Ovary (tissue), 10 donors: ENCODE measurements at places on chromosomes 11 and 22.

DNA sequence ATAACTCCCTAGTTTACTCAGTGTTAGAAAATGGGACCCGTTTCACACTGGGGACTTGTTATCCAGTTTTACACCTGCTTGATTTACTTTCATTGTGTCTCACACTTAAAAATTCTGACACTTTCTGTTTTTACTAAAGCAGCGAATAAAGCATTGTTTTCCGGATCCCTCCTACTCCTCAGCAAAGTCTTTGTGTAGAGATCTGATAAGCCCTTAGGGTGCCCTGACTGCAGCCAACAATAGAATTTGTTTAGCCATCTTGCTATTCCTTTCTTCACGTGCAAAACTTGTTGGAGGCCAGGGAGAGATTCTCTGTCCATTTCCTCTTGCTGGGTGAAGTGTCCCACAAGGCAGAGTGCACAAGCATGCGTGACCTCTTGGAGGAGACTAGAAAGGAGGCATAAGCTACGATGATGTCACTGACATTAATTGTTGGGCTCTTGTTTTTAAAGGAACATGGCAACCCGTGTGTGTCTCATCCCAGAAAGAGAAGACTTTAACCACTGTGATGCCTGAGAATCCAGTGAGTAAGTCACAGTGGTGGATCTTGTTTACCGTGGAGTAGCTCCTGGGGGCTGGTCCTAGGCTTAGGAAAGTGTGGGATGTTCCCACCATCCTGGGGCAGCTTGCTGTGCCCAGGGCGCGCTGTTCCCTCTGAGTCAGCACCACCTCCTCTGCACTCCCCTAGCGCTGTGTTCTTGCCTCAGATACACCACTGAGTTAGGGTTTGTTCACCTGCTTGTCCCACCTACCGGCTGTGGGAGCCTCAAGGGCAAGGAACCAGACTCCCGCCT is 27.7 kb downstream of the MICAL2 start:
- DNase-seq: no peak

DNA sequence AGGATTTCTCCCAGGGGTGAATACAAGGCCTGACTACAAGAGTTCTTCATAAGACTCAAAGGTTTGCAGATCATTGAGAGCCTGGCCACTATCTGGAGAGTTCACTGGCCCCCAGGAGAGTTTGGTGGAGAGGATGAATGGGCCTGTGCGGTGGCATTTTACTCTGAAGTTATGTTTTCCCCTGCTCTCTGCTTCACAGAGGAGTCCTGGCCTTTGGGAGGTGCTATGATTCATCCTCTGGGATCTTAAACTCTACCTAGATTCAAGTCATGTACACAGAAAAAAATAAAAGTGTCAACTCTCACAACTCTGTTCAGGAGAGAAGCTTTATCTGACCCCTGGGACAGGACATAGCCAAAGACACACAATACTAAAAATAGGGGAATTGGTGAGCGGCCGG is 159.1 kb upstream of the CARD18 start:
- no peak for DNase-seq

GRCh38 chr11:100923555-100923954 is 206.1 kb downstream of the PGR start:
- DNase-seq: no peak

DNA sequence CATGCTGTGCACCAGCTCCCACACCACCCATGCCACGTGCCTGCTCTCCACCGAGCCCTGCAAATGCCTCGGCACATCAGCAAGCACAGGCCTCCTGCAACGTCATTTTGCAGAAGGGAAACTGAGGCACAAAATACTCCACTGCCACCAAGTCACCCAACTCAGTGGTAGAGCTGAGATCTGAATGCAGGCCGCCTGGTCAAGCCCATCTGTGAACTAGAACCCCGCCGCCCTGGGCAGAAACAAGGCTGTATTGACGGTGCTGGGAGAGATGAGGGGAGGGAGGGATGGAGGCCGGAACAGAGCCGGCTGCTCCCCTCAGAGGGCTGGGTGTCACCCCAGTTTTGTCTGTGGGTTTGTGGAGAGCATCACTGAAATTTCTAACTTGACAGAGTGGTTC is 81.4 kb downstream of the CDKN1C start:
- DNase-seq: peak; percentile 31

DNA sequence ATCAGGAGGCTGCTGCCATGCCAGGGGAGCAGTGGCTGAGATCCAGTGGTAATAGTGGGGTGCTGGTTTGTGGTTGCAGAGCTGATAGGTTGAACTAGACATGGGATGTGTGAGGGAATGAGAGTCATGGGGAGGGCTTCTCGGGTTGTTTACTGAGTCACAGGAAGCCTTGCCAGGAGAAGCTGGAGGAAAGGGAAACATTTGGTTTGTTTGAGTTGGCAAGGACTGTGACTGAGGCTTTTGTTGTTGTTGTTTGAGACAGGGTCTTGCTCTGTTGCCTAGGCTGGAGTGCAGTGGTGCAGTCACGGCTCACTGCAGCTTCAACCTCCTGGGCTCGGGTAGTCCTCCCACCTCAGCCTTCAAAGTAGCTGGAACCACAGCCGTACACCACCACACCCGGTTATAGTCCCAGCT is 49.3 kb downstream of the CABIN1 start:
- no peak for DNase-seq

DNA sequence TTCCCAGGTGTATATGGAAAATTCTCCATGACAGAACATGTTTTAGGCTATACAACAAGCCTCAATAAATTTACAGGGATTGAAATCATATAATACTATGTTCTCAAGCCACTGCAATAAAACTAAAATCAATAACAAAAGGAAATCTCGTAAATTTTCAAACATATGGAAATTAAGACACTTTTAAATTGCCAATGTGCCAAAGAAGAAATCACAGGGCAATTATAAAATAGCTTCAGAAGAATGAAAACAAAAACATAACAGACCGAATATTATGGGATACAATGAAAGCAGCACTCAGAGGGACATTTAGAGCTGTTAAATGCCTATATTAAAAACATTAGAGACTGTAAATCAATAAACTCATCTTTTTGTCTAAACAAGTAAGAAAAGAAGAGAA is 555.7 kb upstream of the B3GAT1 start:
- no peak for DNase-seq

GRCh38 chr11:117478126-117478860 is 150.6 kb downstream of the CEP164 start:
- DNase-seq: no peak

GRCh38 chr22:45976254-45977002 is 534 bp downstream of the WNT7B start:
- no peak for DNase-seq

- DNase-seq: no peak
Observed at GRCh38 chr11:67668192-67668551, 6.3 kb downstream of the ALDH3B2 start.

GRCh38 chr11:20309231-20310025 is 54.1 kb upstream of the HTATIP2 start:
- no peak for DNase-seq
